ENCODE measurements at places on chromosomes 7 and 10. TPM values are rescaled to one million over a fixed set of nuclear protein-coding genes. Genes with fewer than 3 reads are reported as not detected.
A peak's percentile ranks its signal among the peaks of the same experiment; 100 is the strongest.

Gene BMPER
- total RNA-seq, result 4.2 TPM

Gene RNF148
- not detected for total RNA-seq

Gene ADAMTS14
- total RNA-seq, result 1.1 TPM

Gene AKR1D1
- total RNA-seq, result not detected

Gene FOXI2
- total RNA-seq, result not detected

Gene GRID1
- 0.93 TPM for total RNA-seq

Gene CLDN12
- total RNA-seq, result 32.2 TPM

Gene TMEM196
- not detected for total RNA-seq

Gene LOXL4
- 1.2 TPM for total RNA-seq

Gene RADIL
- total RNA-seq, result 5.0 TPM

Gene FAM25C
- total RNA-seq, result not detected

Gene ZNF722
- not detected for total RNA-seq

Gene NANOS1
- 19.5 TPM for total RNA-seq

Gene CALCR
- total RNA-seq, result not detected

DNA sequence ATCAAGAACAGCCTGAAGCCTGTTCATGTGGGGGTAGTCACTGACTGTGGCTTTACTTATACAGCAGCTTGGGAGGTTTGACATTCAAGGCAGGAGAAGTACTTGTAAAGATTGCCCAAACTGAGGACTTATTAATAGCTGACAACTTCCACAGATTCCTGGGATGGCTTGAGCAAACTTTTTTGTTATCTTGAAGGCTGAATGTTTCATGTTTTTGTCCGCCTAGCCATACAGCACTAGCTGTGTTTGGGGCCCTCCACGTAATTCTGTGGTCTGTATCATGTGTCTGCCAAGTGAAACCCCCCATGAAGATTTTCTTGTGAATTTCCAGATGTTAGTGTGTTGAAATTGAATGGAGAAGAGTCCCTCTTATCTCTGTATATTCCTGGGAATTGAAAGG, 38.6 kb downstream of the FAS start:
- DNase-seq, result no peak

DNA sequence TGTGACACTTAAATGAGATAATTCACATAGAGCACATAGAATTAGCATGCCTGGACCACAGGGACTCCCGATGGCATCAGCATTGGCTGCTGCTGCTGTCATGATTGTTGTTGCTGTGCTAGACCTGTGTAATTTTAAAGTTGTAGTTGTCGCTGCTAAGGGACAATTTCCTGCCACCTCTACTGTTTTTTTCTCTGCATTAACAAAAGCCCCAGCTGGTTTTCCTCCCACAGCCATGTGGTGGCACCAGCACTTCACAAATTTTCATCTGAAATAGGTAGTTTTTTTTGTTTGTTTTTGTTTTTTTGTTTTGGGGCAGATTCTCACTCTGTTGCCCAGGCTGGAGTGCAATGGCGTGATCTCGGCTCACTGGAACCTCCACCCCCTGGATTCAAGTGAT, 25.4 kb upstream of the PRXL2A start:
- peak; percentile 28 for DNase-seq

- no peak for DNase-seq
These were observed 67.9 kb downstream of the CDK1 start for GRCh38 chr10:60846173-60846572.

GRCh38 chr10:125451319-125451718, 231.6 kb downstream of the TEX36 start:
- no peak for DNase-seq

GRCh38 chr10:71729161-71729636, 9.6 kb upstream of the C10orf105 start:
- DNase-seq, result peak; percentile 87

DNA sequence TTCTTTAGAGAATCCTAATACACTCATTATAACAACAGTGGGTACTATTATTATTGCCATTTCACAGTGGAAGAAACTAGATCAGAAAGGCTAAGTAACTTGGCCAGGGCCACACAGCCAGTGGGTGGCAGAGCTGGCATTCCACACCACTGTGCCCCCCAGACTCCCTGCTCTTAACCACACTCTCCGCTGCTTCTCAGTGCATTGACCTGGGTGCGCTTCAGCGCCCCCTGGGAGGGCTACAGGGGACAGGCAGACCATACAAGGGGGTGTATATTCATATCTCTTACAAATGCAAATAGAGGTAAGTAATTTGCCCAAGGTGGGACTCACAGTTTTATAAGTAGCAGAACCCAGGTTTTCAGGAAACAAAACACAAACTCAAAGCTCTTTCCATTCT, 77.0 kb upstream of the NMT2 start:
- DNase-seq, result no peak

DNA sequence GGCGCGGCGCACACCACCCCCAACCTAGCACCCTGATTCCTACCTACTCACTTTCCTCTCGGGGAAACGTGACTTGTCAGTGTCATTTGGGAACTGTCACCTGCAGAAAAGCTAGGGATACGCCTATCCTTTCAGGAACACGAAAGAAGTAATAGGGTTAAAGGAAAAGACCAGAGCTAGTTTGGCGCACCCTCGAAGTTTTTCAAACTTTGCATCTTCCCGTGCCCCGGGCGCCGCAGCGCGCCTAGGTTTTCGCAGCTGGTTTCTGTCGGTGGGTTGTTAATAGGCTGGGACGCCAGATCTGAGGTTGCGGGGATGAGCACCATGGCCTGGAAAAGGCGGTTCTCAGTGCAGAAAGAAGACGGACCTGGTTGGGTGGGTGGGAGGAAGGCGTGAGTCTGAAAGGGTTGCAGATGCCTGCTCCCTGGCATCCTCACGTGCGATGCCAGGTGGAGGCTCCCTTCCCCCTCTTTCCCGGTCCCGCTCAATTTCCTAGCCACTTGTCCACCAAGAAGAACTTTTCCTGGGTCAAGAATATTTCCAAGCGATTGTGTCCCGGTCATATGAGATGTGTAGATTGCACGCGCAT, 568 bp upstream of the MEOX2 start:
- peak; percentile 64 for DNase-seq

DNA sequence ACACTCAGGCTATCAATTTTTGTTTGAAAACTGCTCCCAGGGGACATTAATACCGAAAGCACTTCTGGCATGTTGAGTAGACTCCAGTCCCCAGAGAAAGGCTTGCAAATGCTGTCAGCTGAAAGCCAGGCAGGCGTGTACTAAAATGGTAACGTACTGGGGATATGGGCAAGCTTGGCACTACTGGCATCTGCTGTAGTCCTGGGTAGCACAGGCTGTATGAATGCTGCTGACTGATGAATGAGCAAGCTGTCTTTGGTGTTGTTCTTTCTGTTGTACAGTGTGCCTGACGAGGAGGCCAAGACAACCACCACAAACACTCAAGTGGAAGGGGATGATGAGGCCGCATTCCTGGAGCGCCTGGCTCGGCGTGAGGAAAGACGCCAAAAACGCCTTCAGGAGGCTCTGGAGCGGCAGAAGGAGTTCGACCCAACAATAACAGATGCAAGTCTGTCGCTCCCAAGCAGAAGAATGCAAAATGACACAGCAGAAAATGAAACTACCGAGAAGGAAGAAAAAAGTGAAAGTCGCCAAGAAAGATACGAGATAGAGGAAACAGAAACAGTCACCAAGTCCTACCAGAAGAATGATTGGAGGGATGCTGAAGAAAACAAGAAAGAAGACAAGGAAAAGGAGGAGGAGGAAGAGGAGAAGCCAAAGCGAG, 53.5 kb upstream of the AGBL3 start:
- peak; percentile 59 for DNase-seq

GRCh38 chr7:29484280-29484679, 79.4 kb upstream of the PRR15 start:
- DNase-seq, result no peak

- DNase-seq, result no peak
These were observed 3.0 kb downstream of the RET start for GRCh38 chr10:43079856-43080255.

- DNase-seq, result no peak
These were observed 88.1 kb upstream of the PDCD4 start for GRCh38 chr10:110783509-110784107.

- no peak for DNase-seq
These were observed 19.4 kb upstream of the TM9SF3 start for GRCh38 chr10:96606216-96606615.

DNA sequence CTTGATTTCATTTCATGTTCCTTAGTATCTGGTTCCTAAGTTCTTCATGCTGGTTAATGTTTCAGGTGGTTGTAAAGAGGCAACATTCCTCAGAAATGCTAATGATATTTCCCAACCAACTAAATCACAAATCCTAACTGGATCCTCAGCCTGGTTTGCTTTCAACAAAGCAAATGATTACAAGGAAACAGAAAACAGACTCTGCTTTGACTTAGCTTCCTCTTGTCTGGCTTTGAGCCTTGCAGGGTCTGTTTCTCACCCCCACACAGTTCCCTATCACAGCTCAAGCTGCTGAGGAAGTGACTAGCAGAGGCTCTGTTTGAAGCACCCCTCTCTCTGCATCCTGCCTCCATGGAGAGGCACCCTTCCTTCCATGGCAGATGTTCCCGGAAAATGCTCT, 130.2 kb upstream of the CTTNBP2 start:
- no peak for DNase-seq

DNA sequence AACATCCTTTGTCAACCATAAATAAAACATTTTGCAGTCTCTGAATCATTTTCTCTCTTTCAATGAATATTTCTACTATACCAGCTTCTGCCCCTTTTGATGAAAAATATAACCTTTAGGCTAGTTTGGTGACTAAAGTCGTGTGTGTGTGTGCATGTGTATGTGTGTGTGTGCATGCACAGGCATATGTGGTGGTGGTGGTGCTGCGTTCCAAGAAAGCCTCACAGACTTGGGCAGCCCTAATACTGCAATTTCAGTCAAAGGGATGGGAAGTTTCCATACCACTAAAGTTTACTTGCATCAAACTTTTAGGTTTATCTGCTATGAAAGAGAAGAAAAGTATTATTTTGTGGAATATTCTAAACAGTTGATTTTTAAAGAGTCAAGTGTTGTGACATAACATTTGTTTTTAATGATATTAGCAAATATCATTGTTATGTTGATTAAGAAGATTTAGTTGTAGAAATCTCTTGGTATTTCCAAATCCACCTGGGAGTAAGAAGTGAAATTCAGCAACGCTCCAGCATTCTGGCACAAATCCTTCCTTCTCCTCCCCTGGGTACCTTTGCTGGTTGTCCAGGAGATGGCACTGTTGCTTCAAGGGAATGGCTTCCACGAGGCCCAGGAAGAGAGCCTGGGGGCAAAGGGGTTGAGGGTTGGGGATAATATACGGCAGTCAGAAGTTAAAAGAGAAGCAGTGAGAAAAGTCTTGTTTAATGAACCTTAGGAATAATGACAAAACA, 41.5 kb downstream of the ASB4 start:
- peak; percentile 50 for DNase-seq

- DNase-seq, result no peak
These were observed 203.7 kb downstream of the CYP26A1 start for GRCh38 chr10:93277360-93277759.

GRCh38 chr10:5461203-5461588, 38.2 kb downstream of the CALML5 start:
- DNase-seq, result no peak

GRCh38 chr10:17383801-17384555, 70.4 kb downstream of the ST8SIA6 start:
- DNase-seq, result no peak

- DNase-seq, result no peak
These were observed 49.9 kb upstream of the DIP2C start for GRCh38 chr10:739403-739802.

- no peak for DNase-seq
These were observed 59.2 kb downstream of the OGDH start for GRCh38 chr7:44665531-44666213.

GRCh38 chr10:73644767-73645166, 3.5 kb upstream of the MYOZ1 start:
- no peak for DNase-seq

DNA sequence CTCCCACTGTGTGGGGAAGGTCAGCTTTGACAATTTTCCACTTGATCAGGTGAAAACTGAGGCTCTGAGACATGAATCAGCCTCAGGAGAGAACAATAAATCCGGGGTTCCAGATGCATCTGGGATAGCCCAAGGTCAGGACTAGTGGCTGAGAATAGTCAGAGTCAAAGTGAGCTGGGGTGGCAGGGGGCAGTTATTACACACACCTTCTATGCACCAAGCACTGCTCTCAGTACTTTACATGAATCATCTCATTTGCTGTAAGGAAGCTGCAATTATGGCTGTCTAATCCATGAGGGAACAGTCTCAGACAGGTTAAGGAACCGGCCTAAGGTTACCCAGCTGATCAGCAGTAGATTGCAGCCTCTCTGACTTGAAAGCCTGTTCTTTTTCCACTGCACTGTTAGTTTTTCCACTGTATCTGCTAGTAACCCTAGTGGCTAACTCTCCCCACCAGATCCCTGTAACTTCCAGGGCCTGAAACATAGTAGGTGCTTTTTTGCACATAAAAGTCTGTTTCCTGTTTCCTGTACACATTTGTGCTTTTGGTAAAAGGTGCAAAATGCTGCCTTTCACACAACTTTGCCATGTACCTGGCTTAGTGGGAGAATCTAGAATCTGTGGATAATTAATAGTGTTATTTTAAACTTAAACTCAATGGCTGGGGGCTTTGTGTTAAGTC, 125.9 kb downstream of the EMX2 start:
- DNase-seq, result no peak

- DNase-seq, result peak; percentile 87
These were observed 7.6 kb upstream of the ZNF503 start for GRCh38 chr10:75408911-75409885.

DNA sequence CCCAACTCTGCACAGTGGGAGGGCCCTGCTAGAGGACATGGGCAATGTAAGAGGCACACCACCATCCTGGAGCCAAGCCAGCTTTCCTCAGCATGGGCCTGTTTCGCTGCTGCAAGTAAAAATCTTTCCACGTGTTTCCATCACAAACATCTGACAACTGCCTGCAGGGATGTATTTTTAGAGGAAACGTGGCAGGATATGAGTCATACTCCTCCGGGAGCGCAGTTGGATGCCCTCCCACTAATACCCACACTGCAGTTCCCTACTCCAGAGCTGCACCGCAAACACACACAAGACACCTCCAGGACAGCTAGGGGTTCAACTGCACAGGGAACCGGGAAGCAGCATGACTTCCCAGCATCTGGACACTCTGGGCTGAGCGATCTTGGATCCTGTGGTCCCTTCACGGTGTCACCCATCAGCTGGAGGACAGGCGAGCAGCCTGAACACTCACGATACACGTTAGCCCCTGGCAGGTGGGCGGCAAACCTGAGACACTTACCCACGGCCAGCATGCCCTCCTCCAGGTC, 26.1 kb downstream of the PLAC9 start:
- DNase-seq, result peak; percentile 96
